Kidney capillary endothelial cell (primary cell): ENCODE measurements at places on chromosomes 4 and X.

GRCh38 chr4:31741326-31741725, 1021.2 kb downstream of the PCDH7 start:
- DNase-seq = no peak

DNA sequence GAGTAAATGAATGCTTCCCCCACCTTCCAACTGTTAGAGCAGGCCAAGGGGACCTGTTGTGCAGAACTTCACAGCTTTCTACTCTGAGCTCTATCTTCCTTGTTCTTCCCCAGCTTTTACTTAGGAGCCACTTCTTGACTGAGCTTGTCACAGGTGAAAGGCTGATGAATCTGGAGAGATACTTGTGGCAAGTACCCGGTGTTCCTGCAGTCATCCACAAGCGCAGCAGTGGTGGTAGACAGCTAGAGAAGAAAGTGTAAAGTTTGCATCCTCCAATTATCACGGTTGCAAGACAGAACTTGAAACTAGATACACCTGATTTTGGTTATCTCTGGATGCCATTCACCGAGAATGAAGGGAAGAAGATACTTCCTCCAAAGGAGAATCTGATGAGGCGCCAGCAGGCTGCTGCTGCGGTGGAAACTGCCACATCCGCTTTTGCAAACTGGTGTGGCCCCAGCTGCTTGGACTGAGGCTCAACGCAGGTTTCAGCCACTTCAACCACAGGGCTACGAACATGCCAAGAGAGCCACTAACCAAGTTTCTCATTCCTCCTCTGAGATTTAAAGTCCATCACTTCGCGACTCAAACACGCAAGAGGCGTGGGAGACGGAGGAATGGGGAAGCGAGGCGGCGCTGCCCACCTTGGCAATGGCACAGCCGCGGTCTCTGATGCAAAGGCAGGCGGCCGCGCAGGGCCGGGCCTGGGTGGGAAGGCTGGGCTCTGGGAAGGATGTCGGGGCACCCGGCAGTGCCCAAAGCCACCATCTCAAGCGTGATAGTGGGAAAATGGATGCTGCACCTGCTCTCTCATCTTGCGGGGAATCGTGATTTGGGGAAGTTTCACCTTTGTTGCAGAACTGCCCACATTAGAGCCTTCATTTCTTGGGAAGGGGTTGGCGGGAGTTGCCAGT, 1.3 kb upstream of the FHIP1A start:
- no peak for DNase-seq

GRCh38 chrX:143788265-143788664, 67.7 kb upstream of the SPANXN2 start:
- DNase-seq = peak; percentile 0

GRCh38 chrX:51891821-51892551, 1.4 kb upstream of the MAGED1 start:
- DNase-seq = no peak

- no peak for DNase-seq
Observed at GRCh38 chr4:174260099-174260498, 23.4 kb downstream of the FBXO8 start.

DNA sequence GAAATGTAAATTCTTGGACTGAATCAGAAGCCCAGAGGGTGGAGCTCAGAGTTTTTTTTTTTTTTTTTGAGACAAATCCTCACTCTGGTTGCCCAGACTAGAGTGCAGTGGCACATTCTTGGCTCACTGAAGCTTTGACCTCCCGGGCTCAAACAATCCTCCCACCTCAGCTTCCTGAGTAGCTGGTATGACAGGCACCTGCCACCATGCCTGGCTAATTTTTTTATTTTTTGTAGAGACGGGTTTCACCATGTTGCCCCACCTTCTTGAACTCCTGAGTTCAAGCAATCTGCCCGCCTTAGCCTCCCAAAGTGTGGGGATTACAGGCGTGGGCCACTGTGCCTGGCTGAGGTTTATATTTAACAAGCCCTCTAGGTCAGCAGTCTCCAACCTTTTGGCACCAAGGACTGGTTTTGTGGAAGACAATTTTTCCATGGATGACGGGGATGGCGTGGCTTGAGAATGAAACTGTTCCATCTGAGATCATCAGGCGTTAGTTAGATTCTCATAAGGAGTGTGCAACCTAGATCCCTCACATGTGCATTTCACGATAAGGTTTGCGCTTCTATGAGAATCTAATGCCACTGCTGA, 76.7 kb downstream of the FHIP1A start:
- DNase-seq = no peak

DNA sequence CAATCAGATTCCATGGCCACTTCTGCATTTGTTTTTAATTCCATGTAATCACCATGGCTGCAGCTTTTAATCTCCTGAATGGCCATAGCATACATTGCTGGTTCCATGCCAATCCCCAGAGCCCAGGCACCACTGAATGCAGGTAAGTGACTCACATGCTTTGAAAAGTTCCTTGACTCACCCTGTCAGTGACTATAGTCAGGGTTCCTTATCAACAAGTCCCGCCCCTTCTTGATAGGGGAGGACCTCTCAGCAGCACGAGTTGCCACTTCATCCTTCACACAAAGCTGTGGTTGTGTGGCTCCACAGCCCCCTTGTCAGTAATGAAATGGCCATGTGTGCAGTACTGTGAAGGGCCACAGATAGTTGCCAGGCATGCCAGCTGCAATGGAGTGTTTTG, 516.6 kb downstream of the PPARGC1A start:
- DNase-seq = no peak

DNA sequence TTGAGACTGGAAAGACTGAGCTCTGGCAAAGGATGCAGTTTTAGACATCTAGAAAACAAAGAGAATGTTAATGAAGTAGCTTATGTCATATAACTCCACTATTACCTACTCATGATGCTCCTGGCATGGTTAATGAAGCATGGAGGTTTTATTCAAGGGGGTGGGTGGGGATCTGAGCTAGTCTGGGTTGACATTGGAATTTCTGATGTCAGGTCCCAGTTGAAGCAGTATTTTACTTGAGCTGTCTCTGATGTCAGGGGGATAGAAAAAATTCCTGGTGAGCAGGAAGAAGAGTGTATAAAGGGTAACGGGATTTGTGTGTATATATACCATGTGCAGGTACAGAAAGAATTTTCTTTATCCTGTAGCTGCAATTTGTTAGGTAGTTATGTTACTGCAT, 102.0 kb downstream of the ELOVL6 start:
- no peak for DNase-seq

GRCh38 chrX:131955099-131955777, 67.9 kb upstream of the STK26 start:
- DNase-seq = no peak

- no peak for DNase-seq
Observed at GRCh38 chrX:23334848-23335599, at the start of gene PTCHD1. Gene PTCHD1, plus strand, starts transcription at chrX:23334849. Its CDS starts 27 bp downstream, at chrX:23334876.

GRCh38 chrX:27555514-27555913, 34.6 kb upstream of the DCAF8L2 start:
- peak; percentile 26 for DNase-seq

GRCh38 chr4:95729596-95729995, 110.3 kb upstream of the PDHA2 start:
- DNase-seq = no peak

GRCh38 chr4:102218656-102219055, 126.6 kb downstream of the SLC39A8 start:
- DNase-seq = no peak

GRCh38 chr4:30953799-30954198, 233.6 kb downstream of the PCDH7 start:
- DNase-seq = no peak

DNA sequence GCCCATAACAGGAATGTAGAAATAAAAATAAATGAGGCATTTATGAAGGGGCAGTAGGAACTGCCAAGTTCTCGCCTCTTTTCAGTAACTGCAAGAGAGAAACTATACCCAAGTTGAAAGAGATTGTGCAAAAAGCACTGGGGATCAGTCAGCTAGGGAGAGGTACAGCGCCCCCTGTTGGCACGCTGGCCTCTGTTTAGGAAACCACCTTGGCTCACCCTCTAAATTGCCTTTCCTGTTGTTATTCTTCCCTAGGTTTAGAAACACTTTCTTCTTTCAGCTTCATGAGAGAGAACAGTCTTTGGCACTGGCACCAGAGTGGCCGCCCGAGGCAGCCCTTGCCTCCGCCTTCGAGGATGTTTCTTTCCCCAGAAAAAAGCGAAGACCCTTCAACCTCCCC, 348.5 kb downstream of the MID1IP1 start:
- no peak for DNase-seq

DNA sequence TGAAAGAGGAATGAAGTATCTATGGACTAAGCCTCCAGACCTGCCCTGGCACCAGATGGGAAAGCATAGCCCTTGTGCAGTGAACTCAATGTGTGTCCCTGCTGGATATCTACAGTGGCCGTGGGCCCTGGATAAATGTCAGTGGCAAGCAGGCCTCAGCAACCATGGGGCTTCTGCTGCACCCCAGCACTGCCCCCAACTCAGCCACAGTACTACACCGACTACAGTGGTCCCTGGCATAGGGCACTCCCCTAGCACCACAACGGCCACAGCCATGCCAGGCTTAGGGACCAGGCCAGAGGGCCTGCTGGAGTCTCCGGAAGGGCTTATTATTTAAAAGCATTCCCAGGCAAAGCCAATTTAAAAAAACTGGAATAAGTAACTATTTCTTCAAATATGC, 459.1 kb downstream of the SH2D1A start:
- no peak for DNase-seq

GRCh38 chrX:105552395-105552794, 269.9 kb upstream of the NRK start:
- no peak for DNase-seq

GRCh38 chr4:43089730-43090129, 197.2 kb downstream of the GRXCR1 start:
- DNase-seq = no peak

- DNase-seq = no peak
Observed at GRCh38 chr4:51963841-51964517, 56.2 kb downstream of the LRRC66 start.

GRCh38 chr4:140037353-140038030, 116.5 kb downstream of the MAML3 start:
- DNase-seq = peak; percentile 94

DNA sequence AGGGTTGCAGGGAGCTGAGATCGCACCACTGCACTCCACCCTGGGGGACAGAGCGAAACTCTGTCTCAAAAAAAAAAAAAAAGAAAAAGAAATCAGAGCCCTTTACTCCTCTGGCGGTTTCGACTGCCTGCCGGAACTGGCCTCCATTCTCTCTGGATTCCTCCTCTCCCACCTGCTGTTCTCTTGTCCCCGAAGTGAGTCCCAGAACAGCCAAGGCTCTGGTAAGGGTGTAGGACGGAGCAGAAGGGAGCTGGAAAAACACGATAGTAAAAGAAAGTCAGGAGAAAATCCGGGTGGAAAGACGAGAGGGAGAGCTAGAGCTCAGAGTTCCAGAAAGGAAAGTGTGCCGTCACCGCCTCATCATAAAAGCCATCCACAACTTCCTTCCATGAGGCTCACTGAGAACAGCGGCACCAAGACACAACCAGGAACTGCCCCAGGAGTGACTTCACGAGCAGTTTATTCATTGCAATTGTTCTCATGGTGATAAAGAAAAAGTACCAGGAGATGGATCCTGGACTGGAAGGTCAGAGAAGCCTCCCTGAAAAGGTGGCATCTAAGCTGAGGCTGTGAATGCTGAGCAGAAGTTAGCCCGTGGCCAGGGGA, 12.3 kb downstream of the TLR3 start:
- DNase-seq = peak; percentile 10
